DMS 273 treated with DMSO at 0.1 percent for 48 hours (cell line): ENCODE measurements at places on chromosomes 5 and 9.
A peak's percentile ranks its signal among the peaks of the same experiment; 100 is the strongest.

- peak; percentile 35 for DNase-seq
Measured at GRCh38 chr5:93791518-93791972, 50.1 kb upstream of the POU5F2 start.

GRCh38 chr5:155049569-155050383, 36.2 kb downstream of the KIF4B start:
- DNase-seq = no peak

- DNase-seq = no peak
Measured at GRCh38 chr9:99211746-99212145, 10.0 kb downstream of the ALG2 start.

DNA sequence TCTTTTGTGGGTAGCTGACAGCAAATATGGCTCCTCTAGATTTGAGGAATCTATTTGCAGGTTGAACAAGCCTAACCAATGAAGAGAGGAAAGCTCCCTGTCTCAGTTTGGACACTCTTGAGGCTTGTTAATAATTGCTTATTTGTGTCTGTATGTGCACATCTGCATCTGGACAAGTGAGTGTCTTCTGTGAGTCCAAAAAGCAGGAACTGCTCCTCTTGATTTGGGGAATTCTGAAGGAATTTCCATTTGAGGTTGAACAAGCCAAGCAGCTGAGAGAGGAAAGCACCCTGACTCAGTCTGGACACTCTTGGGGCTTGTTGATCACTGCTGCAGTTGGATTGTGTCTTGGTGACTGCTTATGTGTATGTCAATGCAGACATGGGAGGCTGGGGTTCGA, 211.6 kb downstream of the DTWD2 start:
- no peak for DNase-seq

GRCh38 chr5:154197801-154198491, 7.4 kb downstream of the GALNT10 start:
- DNase-seq = no peak

DNA sequence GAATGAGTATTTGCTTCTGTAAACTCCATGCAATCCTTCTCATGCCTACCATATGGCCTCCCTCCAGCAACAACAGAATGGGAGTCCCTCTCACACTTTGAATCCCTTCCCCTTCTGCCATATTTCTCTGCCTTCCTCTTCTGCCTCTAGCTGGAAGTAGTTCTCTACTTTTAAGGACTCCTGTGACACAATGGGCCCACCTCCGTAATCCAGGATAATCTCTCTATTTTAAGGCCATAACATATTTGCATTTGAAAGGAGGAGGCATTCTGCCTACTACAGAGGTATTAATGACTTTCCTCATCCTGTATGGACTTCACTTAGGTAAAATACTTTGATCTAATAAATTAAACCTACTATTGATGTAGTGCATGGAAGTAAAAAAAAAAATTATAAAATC, 155.4 kb upstream of the ITGA1 start:
- DNase-seq = no peak

GRCh38 chr5:125746917-125747316, 676.3 kb upstream of the GRAMD2B start:
- no peak for DNase-seq

DNA sequence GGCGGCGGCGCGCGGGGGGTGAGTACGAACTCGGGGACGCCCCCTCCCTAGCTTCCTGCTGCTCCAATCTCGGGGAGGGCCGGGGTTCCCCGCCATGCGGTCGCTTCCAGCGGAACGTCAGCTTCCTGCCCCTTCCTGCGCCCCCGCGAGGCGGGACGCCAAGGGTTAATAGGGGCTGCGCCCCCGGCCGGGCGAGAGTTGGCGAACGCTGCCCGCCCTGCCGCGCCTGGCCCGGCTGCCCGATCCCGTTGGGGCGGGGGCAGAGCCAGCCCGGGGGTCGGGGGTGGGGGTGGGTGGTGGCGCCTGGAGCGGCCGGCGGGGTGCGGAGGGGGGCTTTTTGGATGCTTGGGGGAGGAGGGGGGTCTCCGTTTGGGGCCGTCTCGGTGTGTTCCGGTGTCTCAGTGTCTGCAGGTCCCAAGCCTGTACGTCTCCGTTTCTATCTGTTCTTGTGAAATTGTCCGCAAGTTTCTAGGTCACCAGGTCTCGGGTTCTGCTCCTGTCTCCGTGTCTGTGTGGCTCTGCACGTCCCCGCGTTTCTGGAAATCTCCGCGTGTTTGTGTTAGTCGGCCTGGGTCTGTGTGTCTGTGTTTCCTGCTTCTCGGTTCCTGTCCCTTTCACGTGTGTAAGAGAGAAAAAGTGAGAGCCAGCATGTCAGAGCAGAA, 789 bp downstream of the COL27A1 start:
- DNase-seq = no peak

DNA sequence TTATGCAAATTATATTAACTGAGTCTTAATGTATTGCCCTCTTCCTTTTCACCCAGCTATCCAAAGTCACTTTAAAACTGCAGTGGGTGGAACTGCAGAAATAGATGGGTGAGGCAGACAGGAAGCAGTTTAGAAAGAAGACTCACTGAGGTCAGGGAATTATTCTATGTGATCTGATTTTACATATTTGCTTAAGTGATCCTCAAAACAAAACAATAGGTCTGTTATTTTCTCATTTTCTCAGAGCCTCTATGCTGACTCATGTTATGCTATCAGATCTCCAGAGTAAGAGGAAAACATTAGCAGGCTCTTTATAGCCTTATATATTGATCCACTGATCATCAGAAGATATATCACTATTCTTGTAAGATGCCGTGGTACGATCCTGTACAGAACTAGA, 63.5 kb downstream of the MRPS27 start:
- no peak for DNase-seq

DNA sequence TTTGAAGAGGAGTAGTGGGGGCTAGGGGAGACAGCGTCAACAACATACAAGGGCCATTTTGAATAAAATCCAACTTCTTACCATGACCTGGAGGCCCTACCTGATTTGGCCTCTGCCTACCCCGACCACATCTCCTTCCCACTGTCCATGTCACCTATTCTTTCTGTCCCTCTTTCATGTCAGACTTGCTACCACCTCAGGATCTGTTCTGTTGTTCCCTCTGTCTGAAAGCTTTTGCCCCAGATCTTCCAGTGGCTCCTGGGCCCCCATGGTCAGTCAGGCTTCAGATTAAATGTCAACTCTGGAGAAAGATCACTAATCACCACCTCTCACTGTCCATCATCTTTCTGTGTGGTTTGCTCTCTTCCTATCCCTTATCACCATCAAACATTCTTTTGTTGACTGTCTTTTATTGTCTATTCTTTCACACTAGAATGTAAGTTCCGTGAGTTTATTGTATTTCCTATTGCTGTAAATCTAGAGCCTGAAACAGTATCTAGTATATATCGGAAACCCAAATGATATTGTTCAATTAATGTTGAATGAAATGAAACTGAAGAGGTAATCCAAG, 31.2 kb upstream of the APC start:
- DNase-seq = no peak

DNA sequence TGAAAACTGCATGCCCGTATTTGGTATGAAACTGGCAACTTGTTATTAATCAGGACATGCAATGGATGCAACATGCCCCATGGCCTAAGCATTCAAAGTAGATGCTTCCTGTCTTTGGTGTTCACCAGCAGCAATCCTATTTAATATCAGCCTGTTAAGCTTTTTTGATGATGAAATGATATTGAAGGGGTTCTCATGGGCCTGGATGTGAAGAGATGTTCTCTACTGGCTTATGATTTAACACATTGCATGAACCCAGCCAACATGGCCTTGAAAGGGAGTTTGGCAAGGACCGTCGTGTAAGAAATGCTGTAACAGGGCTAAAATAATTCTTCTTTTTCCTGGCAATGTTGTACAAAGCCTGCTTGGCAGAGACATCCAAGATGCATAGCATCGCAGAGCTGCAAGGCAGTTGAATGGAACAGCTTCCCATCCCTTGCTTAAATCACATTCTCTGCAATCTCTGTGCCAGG, 111.2 kb downstream of the SMARCA2 start:
- no peak for DNase-seq
